ENCODE measurements at places on chromosomes 12 and 14.

DNA sequence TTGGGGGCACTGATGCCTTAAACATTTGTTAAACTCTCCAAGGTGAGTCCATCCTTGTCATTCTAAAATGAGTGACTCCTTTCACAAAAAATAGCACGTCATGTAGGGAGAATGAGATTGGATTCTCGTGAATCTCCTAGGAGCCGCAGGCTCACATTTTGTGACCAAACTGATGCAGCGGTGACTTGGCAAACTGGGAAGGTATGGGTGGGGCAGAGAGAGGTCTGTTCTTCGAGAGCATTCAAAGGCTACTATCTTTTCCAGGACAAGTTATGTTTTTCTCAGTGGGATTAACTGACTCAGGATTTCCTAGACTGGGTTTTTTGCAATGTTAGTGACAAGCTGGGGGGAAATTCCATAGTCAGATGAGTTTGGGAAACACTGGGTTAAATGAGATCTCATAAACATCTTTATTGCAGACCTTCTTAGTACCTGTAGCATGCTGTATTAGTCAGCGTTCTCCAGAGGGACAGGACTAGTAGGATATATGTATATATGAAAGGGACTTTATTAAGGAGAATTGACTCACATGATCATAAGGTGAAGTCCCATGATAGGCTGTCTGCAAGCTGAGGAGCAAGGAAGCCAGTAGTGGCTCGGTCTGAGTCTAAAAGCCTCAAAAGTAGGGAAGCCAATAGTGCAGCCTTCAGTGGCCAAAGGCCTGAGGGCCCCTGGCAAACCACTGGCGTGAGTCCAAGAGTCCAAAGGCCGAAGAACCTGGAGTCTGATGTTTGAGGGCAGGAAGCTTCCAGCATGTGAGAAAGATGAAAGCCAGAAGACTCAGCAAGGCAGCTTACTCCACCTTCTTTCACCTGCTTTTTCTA is 61.0 kb downstream of the FOXN4 start:
- DNase-seq: no peak

DNA sequence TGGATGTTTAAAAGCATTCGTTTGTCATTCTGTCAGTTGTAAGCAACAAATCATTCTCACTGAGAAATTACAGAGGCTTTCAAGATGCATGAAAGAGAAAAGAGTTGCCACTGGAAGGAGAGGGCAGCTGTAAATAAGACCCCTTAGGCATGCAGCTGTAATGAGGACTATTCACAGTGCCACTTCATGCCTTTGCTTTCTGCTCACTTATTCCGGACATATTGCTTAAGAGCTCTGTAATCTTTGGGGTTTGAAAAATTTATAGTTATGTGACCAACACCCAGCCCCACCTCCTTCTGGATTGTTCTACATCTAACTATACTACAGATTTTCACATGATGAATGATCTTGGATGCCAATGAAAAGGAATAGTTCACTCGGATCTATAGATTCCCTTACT is 194.8 kb upstream of the DCN start:
- DNase-seq: peak; percentile 6

GRCh38 chr12:18651525-18651924 is 86.3 kb downstream of the PLCZ1 start:
- DNase-seq: no peak

GRCh38 chr12:69406217-69406616 is 46.7 kb downstream of the YEATS4 start:
- no peak for DNase-seq

DNA sequence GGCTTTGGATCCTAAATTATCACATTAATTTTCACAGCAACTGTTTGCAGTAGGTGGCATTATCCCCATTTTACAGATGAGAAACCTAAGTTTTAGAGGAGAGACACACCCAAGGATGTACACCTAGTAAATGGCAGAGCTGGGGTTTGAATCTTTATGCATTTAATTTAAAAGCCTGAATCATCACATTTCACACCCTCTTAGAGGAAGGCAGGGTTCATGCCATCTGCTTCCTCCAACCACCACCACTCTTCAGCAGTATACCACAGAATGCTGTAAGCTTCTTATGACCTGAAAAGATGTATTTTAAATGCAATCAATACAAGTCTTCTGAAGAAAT is 90.3 kb downstream of the CRADD start:
- no peak for DNase-seq

Data from mesenchymal stem cell (in vitro differentiated cells and primary cell).